ENCODE measurements at places on chromosomes 2 and 18. TPM values are rescaled to one million over a fixed set of nuclear protein-coding genes. Genes with fewer than 3 reads are reported as not detected.
A peak's percentile ranks its signal among the peaks of the same experiment; 100 is the strongest.

The GPR35 gene
- 3.7 TPM for polyA plus RNA-seq

The CYTIP gene
- polyA plus RNA-seq = 1.7 TPM

The NYAP2 gene
- polyA plus RNA-seq = 0.08 TPM

- no peak for DNase-seq
Observed at GRCh38 chr18:76479351-76480238, 15.4 kb downstream of the ZNF516 start.

DNA sequence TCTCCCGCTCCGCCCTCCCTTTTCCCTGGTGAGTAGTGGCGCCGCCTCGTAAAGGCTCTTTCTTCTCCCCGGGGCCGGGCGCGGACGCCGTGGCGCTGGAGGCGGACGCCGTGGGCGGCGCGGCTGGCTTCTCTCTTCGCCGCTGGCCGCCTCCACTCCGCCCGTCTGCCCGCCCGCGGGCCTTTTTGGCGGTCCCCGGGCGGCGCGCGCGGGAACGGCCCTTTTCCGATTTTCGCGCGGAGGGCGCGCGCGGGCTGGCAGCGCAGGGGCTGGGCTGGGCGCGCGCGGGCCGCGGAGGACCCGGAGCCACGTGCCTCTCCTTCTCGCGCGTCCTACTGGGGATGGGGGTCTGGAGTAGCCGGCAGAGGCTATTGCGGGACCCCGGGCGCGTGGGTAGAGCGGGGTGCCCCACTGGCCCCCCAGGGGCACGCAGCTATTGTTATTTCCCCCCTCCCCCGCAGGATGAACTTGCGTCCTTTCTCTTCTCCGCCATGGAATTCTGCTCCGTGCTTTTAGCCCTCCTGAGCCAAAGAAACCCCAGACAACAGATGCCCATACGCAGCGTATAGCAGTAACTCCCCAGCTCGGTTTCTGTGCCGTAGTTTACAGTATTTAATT is 472 bp downstream of the SLC20A1 start:
- no peak for DNase-seq

The STARD6 gene
- polyA plus RNA-seq = 0.23 TPM

The OTX1 gene
- polyA plus RNA-seq = 0.06 TPM

DNA sequence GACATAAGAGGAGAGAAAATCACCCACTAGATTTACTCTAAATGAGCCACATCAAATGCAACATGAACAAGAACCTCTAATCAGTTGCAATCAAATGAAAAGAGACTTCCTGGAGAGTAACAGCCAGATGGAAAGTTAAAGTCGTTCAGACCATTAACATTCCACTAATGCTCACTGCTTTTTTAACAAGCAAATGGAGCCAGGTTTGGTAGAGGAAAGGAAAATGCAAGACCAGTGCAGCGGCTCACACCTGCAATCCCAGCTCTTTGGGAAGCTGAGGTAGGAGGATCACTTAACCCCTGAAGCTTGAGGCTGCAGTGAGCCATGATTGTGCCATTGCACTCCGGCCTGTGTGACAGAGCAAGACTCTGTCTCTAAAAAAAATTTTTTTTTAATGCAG is 48.5 kb downstream of the CACNB4 start:
- no peak for DNase-seq

DNA sequence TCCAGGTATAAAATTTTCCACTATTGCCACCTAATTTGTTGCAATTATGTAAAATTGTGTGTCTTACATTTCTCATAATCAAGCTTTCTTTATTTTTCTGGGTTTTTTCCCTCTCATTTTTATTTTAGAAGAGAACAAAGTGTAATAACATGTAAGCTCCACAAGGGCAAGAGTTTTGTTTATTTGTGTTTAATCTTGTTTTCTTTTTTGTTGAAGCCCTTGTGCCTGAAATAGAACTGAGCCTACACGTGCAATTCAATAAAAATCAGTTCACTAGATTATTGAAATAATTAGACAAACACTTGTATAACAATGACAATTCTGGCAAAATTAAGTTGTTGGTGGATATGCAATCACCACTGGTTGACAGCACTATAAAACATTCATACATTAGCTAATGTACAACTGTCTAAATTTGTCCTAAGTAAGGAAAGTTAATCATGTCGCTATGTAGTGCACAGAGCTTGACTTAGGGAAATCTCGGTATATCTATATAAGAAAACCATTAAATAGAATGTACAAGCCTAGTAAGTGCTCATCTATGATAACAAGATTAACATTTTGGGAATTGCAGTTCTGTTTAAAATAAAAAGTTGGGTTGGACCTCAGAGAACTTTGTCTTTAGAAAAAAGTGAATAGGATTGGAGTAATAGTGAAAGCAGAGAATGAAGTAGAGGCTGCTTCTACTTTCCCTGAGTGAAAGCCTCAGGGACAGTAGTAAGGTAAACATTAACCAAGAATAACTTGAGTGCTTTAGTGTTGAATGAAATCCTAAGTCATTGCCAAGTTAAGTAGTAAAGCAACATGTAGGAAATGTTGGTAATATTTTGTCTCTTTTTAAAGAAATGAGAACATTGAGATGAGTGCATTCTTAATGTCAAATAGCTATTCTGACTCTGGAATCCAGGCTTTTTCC is 37.4 kb upstream of the NOL4 start:
- peak; percentile 0 for DNase-seq

DNA sequence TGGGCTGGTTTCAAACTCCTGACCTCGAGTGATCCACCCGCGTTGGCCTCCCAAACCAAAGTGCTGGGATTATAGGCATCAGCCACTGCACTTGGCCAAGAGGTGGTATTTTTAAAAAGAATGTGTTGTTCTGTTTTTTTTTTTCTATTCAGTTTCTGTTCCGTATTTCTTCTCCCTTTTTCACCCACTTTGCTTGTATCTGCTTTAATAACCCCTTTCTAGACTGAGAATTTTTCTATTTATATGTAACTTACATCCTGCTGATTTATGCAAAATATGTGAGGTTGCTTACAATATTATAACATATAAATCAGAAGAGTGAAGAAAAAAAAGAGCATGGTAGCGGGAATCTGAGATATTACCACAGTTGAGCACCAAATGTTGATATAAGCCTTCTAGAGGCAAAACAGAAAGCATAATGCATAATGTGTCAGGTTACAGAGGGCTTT is 17.2 kb upstream of the LYPD6B start:
- DNase-seq = no peak

DNA sequence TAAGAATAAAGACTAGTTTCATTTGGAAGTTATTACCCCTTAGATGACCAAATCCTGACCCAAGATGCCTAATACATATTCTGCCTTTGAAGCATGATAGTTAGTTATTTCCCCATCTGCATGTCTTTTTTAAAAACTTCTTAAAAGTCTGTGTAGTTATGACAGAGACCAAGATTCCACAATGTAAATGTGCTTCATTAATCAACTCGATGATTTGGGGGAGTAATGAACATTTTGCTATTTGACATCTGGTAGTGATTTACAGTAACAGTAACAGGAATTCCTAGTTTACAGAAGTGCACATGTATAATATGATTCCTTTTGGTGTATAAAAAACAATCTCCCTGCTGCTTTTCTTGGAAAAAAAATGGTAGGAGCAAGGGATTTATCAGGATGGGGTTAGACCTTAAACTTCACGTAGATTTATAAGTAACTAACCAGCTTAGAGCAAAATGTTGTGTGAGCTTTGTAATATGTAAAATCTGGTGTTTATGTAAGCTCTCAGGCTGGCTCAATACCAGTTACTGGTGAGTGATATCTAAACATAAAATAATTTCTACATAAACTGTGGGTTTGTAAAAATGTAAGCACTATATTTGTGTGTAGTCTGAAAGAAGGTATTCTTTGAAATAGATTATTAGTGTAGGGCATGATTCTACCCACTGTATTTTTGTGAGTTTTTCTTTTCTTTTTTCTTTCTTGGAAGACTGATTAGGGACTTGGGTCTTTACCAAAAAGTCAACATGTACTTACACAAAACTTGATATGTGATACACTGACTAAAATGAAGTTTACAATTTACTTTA is 641.6 kb downstream of the EPHA4 start:
- DNase-seq = peak; percentile 8

The NOSTRIN gene
- 39.8 TPM for polyA plus RNA-seq

DNA sequence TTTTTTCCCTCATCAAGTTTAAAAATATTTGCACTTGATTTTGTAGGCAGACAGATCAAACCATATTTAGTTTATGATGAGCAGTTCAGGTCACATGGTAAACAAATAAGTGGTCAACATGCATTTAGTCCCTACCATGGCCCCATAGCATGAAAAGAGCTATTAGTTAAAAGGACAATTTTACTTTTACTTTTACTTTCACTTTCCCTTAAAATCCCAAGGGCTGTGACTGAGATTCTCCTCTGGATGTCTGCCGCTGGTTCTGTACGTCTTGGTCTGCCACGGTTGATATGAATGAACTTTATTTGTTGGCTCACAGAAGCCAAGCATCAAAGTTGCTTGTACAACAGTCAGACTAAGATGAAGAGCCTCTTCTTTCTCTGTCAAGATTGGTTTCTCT is 626.2 kb upstream of the CDH7 start:
- no peak for DNase-seq

The SPDYA gene
- polyA plus RNA-seq = 4.0 TPM

The GALR1 gene
- 0.06 TPM for polyA plus RNA-seq

DNA sequence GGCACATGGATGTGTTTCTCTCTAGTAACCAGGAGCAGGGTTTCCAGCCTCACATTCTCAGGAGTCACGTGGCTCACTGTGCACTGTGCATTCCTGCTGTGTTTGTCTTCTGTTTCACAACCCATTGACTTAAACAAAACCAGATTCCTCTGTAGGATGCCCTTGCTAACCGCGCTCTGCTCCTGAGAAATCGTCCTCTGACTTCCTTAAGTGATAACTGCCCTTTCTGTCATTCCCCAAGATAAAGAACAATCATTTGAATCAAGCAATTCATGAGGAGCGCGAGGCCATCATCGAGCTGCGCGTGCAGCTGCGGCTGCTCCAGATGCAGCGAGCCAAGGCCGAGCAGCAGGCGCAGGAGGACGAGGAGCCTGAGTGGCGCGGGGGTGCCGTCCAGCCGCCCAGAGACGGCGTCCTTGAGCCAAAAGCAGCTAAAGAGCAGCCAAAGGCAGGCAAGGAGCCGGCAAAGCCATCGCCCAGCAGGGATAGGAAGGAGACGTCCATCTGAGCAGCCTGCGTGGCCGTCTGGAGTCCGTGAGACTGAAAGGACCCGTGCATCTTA is 60.2 kb downstream of the RALBP1 start:
- peak; percentile 42 for DNase-seq

GRCh38 chr2:166180951-166181812 is 53.4 kb upstream of the SCN1A start:
- DNase-seq = no peak

The LCT gene
- polyA plus RNA-seq = 0.05 TPM

The POMC gene
- polyA plus RNA-seq = 3.9 TPM

- no peak for DNase-seq
Observed at GRCh38 chr2:236938126-236938525, 147.6 kb upstream of the COPS8 start.

- no peak for DNase-seq
Observed at GRCh38 chr2:65130664-65131175, 814 bp upstream of the RAB1A start.

DNA sequence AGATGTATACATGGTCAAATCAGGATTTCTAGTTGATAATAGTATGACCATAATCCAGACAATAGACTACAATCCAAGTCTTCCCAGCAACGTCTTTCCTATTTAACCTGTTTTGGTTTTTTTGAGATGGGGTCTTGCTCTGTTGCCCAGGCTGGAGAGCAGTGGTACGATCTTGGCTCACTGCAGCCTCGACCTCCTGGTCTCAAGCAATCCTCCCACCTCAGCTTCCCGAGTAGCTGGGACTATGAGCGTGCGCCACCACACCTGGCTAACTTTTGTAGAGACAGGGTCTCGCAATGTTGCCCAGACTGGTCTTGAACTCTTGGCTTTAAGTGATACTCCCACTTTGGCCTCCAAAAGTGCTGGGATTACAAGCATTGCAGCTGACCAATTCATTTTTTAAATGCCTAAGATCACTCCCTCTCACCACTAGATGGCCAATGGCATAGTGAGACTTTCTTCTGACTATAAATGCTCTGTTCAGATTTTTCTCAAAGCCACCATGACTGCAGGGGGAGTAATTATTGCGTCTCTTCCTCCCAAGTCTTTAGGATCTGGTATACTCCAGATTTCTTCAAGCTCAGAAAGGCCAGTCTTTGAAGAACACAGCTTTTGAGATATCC is 47.6 kb downstream of the HNRNPLL start:
- no peak for DNase-seq

DNA sequence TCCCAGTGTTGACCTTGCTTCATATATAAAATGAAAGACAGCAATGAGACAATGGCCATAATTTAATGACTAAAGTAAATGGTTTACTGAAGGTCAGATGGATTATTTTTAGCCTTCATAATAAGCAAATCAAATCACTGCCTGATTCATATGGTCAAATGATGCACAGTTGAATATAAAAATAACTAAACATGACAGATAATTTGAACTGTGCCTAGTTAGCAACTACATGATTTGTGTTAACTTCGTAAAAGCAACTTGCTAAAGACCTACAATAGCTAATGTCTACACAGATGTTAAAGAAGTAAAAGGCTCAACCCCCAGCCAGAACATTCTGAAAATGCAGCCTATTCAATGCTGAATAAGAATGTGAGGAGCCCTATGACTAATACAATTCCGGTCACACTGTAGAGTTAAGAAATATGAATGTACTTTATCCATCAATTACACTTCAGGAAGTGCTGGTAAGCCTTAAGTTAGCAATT is 590.8 kb upstream of the CDH2 start:
- no peak for DNase-seq

- peak; percentile 34 for DNase-seq
Observed at GRCh38 chr2:135257383-135258090, 205.4 kb downstream of the RAB3GAP1 start.

- DNase-seq = no peak
Observed at GRCh38 chr18:74190086-74190485, 41.8 kb downstream of the TIMM21 start.

- no peak for DNase-seq
Observed at GRCh38 chr2:187618813-187619212, 64.6 kb upstream of the TFPI start.

DNA sequence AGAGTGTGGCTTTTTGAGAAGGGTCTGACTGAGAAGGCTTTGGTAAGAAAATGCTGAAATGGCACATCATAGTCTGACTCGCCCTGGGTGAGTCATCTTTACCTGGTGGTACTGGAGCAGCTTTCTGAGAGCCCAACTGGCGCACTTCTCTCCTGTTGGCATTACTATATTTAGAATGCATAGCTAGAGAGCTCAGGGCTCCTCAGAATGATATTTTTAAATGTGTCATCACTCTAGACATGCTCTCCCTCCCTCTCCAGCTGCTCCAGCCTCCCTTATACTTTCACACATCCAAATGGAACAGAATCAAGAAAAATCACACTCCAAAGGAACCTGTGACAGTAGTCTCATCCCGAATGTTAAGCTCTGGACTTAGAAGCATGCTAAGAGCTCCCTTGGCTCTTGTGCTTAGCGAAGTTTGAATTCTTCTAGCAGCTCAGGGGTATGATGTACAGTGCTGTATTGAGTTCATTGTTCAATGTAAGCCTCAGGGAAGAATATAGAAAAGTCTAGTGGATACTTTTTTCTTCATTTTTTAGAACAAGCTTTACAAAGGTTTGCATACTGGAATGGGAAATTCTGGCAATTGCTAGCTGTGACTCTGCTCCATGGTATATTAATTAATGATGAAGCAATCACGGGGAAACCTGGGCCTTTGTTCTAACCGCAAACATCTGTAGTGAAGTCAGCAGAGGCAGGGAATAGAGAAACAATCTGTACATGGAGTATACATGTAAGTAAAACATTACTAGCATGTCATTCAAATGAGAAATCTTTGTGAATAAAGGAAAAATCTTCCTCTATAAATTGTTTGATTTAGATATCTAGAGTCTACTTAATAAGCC is 751.2 kb upstream of the NRXN1 start:
- DNase-seq = no peak

GRCh38 chr2:104340879-104341828 is 512.8 kb upstream of the POU3F3 start:
- no peak for DNase-seq

- DNase-seq = no peak
Observed at GRCh38 chr2:135838502-135838901, 1.5 kb upstream of the LCT start.

The GPR45 gene
- polyA plus RNA-seq = not detected
